ENCODE measurements at places on chromosomes 16 and 17.
A peak's percentile ranks its signal among the peaks of the same experiment; 100 is the strongest.

- no peak for DNase-seq
These were observed 12.4 kb downstream of the CCDC43 start for GRCh38 chr17:44677136-44677535.

GRCh38 chr17:20925954-20926353, 116.9 kb downstream of the USP22 start:
- no peak for DNase-seq

- DNase-seq: peak; percentile 100
These were observed 15.8 kb upstream of the EEF2K start for GRCh38 chr16:22190081-22190775.

- no peak for DNase-seq
These were observed 10.5 kb upstream of the GSE1 start for GRCh38 chr16:85602402-85603202.

GRCh38 chr16:55147396-55147795, 176.6 kb upstream of the IRX6 start:
- DNase-seq: no peak

- DNase-seq: no peak
These were observed 162.8 kb downstream of the IRX3 start for GRCh38 chr16:54123766-54124165.

DNA sequence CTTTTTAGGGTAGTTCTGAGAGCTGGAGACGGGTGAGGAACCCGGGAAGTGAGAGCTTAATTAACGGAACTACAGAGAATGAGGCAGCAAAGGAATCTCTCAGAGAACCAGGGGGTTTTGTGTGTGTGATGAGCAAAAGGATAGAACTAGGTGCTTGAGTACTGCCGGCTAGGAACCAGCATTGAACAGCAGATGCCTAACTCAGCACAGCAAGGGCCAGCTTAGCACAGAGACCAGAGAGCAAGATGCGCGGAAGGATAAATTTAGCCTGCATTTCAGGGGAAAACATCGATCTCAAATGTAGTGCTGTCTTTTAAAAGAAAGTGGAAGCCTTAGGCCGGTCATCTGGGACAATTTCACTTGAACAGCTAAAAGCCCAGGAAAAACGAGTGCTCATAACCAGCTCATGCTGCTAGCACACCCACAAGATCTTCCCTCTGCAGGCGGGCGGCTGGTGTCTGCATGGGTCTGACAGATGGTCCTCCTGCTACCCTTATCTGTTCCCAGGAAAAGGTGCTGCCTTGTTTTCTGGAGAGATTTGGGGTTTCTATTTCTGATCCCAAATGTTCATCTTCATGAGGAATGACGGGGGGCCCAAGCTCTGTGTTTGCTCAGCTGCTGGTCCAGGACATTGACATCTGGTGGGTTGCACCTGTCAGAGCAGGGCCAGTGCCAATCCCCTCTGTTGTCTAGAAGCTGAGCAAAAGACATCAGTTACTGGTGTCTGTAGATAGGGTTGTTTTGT, 103.9 kb downstream of the SOCS1 start:
- no peak for DNase-seq

Data from vagina (tissue), 2 donors.